Common myeloid progenitor, CD34-positive (primary cell): ENCODE measurements at places on chromosomes 3 and 15.

GRCh38 chr3:14672588-14672987 is 2.4 kb upstream of the C3orf20 start:
- DNase-seq, result peak; percentile 36

- no peak for DNase-seq
These were observed 24.0 kb downstream of the ZNF148 start for GRCh38 chr3:125351152-125351551.

DNA sequence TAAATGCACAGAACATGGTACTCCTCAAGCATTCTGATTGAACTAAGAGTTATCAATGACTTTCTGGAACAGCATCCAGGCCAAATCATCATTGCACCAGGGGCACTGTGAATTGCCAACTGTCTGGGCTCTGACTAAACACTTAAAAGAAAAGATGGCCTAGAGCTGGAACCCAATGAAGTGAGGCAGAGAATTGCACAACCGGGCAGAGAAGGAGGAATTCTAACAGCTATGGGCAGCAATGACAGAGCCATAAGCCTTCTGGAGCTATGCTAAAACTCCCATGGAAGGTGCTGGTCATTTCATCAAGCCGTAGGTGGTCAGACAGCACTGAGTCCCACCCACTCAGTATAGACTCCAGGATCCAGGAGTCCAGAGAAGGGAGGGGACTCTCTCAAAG is 48.1 kb upstream of the OXTR start:
- DNase-seq, result no peak

GRCh38 chr3:9507586-9508578 is 45.7 kb downstream of the LHFPL4 start:
- DNase-seq, result no peak

GRCh38 chr3:64561325-64561843 is 126.4 kb downstream of the ADAMTS9 start:
- no peak for DNase-seq

- no peak for DNase-seq
These were observed 270.6 kb upstream of the TPRG1 start for GRCh38 chr3:188901126-188901525.

- no peak for DNase-seq
These were observed 88.6 kb downstream of the P3H2 start for GRCh38 chr3:190031887-190032752.
